ENCODE measurements at places on chromosomes 3 and 15. TPM values are rescaled to one million over a fixed set of nuclear protein-coding genes. Genes with fewer than 3 reads are reported as not detected.

GRCh38 chr3:189038773-189039745 lies 132.7 kb upstream of the TPRG1 start:
- DNase-seq: no peak

DNA sequence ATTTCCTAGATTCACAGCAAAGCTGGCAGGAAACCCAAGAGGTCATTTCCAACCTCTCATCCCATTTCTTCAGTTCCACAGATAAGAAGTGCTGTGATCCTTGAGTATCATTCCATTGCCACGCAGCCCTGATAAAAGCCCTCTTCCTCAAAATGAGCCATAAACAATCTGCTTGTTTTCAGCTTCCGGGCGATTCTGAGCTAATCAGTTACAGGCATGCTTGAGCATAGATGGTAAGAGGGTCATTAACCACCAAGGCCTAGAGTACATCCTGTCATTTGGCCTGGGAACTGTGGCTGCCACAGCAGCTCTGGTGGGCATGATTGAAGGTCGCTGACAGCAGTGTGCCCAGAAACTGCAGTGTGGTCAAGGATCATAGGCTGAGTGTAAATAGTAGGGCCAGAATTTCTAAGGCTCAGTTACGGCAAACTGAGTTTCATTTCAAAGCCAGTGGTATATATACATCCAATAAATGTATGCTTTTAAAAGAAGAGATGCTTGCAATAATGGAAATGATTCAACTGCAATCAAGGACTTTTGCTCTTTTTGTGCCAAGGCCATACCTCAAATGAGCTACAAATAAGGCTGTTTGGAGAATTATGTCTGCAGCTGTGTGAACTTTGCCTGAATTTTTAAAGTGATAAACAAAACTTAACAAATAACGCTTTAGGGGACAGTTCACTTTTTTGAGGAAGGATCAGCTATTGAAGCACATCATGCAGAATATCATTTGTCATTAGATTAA lies 47.3 kb downstream of the P3H2 start:
- peak; percentile 39 for DNase-seq

- DNase-seq: peak; percentile 44
Measured at GRCh38 chr3:136929977-136930670, 27.7 kb upstream of the IL20RB start.

DNA sequence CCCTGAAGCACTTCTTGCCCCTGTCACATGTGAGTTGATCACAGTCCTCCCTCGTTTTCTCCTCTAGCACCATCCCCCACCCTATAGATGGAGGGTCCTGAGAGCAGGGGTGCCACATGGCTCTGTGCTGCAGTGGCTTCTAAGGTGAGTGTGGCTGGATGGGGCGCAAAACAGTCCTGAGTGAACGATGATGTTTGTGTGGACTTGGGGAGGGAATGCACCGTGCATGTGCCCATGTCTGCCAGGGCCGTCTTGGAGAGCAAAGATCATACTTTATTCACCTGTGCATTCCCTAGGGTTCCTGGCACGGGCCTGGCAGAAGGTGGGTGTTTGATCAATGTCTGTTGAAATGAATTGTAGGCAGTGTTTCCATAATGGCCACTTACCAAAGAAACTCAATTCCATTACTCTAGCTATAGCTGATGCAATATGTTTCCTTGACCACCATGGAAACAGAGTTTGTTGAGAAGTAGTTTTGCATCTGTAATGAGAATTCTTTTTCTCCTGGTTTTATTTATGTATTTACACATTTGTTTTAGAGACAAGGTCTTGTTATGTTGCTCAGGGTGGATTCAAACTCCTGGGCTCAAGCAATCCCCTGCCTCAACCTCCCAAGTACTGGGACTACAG lies 58.0 kb downstream of the ABTB1 start:
- DNase-seq: peak; percentile 17

- DNase-seq: no peak
Measured at GRCh38 chr3:46484911-46485778, 12.6 kb upstream of the RTP3 start.

DNA sequence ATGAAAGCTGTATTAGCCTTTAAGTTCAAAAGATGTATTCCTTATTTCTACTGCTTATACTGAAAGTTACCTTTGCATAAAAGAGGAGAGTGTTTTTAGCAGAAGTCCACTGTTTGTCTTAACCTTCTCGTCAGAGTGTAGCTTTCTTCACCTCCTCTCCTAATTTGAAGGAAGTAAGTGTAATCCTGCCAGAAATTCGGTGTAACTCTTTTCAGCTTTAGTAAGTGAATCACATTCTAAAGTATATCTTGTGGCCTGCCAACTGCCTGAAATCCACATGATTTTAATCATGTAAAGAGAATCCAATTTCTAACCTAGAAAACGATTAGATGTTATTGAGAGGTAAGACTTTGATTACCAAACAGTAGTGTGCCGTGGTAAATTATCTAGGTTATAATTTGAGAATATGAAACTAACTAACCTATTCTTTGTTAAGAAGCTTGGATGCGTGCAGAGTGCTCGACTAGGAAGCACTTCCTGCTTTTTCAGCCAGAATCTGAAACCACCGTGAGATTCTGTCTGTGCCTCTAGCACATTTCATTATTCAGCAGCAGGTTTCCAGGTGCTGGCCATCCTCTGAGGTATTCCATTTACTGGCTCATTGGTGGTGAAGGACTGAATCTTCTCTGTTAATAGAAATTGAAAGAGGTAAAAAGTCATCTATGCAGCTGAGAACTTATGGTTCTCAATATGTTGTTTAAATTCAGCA lies 7.5 kb downstream of the GYG1 start:
- peak; percentile 39 for DNase-seq

DNA sequence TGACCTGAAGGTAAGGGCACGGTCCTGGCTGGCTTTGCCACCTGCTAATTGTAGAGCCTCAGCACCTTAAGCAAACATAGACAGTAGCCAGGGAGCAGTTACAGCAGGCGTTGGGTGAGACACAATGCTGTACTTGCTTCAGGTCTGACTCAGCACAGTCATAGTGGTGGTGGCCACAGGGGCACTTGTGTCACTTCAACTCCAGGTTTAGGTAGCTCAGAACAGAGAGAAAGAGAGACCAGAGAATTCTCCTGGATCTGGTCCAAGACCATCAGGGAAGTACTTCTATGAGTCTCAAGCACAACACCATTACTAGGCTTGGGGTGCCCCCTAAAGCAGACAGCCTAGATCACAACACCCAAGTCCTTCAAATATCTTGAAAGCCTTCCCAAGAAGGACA lies 204.4 kb downstream of the OTOL1 start:
- DNase-seq: no peak

DNA sequence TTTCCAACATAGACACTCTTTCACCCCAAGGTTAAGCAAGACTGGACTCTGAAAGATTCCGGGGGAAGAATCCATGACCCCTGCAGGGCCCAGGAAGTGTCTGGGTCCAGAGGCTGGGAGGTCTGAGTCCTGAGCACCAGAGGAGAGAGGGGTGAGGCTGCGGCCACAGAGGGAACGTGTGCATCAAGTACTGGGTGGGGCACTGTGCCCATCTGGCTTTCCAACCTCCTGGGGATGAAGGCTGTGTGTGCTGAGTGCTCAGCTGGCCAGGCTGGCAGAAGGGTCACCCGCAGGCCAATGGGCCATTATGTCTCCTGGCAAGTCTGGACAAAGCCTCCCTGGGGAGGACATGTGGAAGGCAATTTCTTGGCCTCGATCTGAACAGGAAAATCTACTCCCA lies 3.3 kb downstream of the CHRNA3 start:
- DNase-seq: no peak

GRCh38 chr3:51544011-51544775 lies 5.7 kb downstream of the RAD54L2 start:
- DNase-seq: no peak

- DNase-seq: no peak
Measured at GRCh38 chr15:47744496-47744895, 27.2 kb downstream of the SEMA6D start.

GRCh38 chr3:62589078-62589477 lies 215.7 kb upstream of the FEZF2 start:
- no peak for DNase-seq

DNA sequence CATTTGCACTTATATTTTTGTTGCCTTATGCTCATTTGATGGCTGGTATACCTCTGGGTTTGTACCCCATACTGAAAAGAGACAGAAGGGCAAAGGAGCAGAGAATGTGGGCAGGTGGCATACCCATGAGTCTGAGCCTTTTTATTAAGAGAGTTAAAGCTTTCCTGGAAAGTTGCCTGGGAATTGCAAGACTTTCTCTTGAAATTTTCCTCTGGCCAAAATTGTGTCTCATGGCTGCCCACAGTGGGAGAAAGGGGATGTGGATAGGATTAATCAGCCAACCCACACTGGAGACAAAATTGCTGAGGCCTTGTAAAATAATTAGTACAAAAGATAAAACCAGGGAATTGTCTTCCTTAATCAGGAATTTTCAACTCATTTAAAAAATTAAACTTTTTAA lies 8.2 kb upstream of the NMD3 start:
- DNase-seq: no peak

DNA sequence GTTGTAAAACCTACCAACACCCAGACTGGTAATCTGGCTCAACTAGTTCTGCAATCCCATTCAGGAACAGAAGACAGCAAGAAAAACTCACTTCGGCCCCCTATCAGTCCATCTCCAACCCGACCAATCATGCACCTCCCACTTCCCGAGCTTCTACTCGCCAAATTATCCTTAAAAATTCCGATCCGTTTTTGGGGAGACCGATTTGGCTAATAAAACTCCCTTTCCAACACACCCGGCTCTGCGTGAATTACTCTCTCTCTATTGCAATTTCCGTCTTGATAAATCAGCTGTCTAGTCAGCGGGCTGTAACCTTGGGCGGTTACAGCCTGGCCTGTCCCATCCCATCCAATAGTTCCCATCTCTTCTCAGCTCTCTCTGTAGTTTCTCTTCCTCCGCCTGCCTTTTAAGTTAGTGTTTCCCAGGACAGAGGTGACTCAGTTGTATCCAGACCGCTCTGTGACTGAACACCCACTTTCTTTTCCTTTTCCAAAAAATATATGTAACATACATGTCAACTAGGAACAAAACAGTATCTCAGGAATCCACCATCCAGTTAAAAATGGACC lies 780 bp upstream of the ACAD9 start:
- DNase-seq: peak; percentile 77

DNA sequence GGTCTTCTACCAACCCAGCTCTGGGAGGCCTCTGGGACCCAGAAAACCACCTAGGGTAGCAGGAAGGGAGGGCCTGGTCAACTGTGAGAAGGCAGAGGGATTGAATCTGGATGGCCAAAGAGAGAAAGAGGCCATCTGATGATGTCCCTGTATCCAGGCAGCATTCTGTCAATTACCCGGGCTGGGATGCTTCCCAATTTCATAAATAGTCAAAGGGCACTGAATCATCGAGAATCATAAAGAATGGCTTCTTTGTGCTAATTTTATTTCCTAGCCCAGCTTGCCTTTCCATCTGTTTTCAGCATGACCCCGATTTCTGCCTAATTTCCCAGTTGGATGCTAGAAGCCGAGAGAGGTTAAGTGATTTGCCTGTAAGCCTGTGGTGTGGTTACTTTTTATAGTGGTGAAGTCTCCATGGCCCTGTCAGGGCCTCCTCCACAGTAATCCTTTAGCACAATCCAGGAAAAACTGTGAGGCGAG lies 129.2 kb downstream of the FAM43A start:
- DNase-seq: peak; percentile 10

The CPNE9 gene
- total RNA-seq: not detected

GRCh38 chr15:70633991-70634390 lies 129.4 kb downstream of the UACA start:
- peak; percentile 47 for DNase-seq

GRCh38 chr3:183375337-183375736 lies 53.1 kb downstream of the MCF2L2 start:
- peak; percentile 47 for DNase-seq

- DNase-seq: no peak
Measured at GRCh38 chr3:137770066-137770834, 6.1 kb downstream of the SOX14 start.

- DNase-seq: peak; percentile 92
Measured at GRCh38 chr15:101255615-101256241, 3.9 kb upstream of the CHSY1 start.

DNA sequence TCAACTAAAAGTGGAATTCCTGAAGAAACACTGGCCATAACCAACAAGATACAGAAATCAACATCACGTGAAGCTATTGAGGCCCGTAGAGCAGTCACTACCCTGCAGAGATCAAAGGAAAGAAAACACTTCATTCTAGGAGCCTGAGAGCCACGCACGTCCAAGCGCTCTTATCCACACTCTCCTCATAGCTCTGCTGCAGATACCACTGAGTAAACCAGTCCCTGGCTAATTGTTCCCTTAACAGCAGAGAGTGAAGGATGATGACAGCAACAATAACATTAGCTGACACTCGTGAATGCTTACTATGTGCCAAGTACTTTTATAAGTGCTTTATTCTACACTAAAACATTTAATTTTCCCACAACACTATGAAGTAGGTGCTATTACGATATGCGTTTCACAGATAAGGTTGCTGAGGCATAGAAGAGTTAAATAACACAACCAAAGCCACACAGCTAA lies 271.0 kb upstream of the GADL1 start:
- peak; percentile 11 for DNase-seq

DNA sequence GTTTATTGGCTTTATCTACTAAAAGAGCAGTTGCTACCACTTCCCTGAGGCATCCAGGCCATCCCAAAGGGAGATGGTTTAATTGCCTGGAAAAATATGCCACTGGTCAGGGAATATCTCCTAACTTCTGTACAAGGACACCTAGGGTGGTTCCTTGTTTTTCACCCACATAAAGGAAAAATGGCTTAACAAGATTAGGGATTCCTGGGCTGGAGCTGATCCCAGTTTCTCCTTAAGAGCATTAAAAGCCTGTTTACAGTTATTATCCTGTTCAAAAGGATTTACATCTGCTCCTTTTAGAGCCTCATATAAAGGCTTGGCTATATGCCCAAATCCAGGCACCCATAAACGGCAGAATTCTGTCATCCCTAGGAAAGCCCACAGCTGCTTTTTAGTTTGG lies 70.2 kb upstream of the WNT7A start:
- DNase-seq: no peak

DNA sequence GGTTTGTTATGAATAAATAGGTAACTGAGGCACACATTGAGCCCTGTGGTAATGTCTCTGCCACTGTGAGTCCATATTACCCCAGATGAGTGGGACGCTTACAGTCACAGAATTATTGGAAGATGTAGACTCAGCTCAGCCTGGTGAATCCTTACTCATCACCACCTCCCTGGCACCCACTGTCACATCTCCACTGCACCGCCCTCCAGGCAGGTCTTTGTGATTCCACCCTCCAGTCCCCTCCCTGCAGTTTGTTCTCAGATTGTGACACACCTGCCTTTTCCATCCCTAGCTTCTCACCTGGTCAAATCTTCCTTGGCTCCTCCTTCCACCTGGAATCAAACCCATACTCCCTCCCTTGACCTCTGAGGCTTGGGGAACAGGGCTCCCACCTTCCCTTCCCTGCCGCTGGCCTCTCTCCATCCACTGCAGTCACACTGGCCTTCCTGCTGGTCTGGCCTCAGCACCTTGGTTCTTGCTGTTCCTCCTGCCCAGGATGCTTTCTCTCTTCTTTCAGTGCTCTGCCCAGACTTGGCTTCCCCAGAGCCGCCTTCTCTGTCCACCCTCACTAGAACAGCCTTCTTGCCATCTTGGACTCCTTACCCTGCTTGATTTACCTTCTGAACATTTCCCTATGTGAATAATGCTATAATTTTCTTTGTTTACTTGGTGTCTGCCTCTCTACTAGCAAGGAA lies 9.4 kb downstream of the SLC6A20 start:
- no peak for DNase-seq

GRCh38 chr15:48422401-48422800 lies 91.2 kb downstream of the DUT start:
- DNase-seq: no peak

GRCh38 chr3:71896751-71897150 lies 111.8 kb upstream of the PROK2 start:
- no peak for DNase-seq

All from IMR-90 (cell line).